Left renal pelvis (tissue), 4 donors: ENCODE measurements at places on chromosomes 5 and 9.

- no peak for DNase-seq
Observed at GRCh38 chr5:174559141-174559540, 165.2 kb upstream of the MSX2 start.

- no peak for DNase-seq
Observed at GRCh38 chr5:9329125-9329524, 216.8 kb downstream of the SEMA5A start.

GRCh38 chr5:142846406-142846805, 76.2 kb downstream of the ARHGAP26 start:
- DNase-seq: no peak

- no peak for DNase-seq
Observed at GRCh38 chr5:142432961-142433360, 108.1 kb upstream of the SPRY4 start.
